ENCODE measurements at places on chromosomes 12 and 14.

GRCh38 chr14:91750634-91751198 lies 18.8 kb upstream of the CATSPERB start:
- no peak for DNase-seq

GRCh38 chr14:61103541-61104339 lies 122.7 kb downstream of the SLC38A6 start:
- DNase-seq: peak; percentile 89

DNA sequence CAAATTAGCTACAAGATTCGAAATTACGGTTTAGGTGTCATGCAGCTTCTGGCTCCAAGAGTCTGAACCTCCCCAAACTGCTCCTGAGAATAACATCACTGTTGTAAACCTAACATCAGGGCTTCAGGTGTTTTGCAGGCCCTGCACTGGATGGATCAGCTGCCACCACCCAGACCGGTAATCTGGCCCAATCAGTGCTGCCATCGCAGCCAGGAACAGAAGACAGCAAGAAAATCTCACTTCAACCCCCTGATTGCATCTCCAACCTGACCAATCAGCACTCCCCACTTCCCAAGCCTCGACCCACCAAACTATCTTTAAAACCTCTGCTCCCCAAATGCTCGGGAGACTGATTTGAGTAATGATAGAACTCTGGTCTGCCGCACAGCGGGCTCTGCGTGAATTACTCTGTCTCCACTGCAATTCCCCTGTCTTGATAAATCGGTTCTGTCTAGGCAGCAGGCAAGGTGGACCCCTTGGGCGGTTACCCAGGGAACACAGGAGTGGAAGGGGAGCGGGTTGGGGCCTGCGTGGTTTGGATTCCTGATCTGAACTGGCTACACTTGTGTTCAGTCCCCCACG lies 268.5 kb upstream of the SFSWAP start:
- no peak for DNase-seq

- no peak for DNase-seq
These were observed 519.3 kb downstream of the NOVA1 start for GRCh38 chr14:26078561-26078960.

- DNase-seq: no peak
These were observed 553.7 kb downstream of the FOXG1 start for GRCh38 chr14:29320286-29320685.
